B cell (primary cell): ENCODE measurements at places on chromosomes 11 and 22. TPM values are rescaled to one million over a fixed set of nuclear protein-coding genes. Genes with fewer than 3 reads are reported as not detected.
A peak's percentile ranks its signal among the peaks of the same experiment; 100 is the strongest.

DNA sequence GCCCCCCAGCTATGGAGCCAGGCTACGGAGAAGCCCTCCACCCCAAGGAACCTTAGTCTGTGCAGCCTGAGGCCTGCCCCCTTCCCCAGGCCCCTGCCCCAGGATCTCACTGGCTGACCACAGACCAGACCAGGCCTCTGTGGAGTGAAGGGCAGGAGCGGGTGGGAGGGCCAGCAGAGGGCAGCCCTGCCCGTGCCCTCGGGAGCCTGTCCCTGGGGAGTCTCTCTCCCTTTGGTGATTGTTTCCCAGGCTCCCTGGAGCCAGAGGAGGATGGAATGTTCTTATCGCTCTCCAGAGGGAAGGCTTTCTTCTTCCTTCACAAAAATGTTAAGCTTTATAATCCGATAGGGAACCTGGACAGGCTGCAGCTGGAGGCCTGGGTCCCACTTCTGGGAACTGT, 455.3 kb downstream of the SOX6 start:
- DNase-seq = no peak

DNA sequence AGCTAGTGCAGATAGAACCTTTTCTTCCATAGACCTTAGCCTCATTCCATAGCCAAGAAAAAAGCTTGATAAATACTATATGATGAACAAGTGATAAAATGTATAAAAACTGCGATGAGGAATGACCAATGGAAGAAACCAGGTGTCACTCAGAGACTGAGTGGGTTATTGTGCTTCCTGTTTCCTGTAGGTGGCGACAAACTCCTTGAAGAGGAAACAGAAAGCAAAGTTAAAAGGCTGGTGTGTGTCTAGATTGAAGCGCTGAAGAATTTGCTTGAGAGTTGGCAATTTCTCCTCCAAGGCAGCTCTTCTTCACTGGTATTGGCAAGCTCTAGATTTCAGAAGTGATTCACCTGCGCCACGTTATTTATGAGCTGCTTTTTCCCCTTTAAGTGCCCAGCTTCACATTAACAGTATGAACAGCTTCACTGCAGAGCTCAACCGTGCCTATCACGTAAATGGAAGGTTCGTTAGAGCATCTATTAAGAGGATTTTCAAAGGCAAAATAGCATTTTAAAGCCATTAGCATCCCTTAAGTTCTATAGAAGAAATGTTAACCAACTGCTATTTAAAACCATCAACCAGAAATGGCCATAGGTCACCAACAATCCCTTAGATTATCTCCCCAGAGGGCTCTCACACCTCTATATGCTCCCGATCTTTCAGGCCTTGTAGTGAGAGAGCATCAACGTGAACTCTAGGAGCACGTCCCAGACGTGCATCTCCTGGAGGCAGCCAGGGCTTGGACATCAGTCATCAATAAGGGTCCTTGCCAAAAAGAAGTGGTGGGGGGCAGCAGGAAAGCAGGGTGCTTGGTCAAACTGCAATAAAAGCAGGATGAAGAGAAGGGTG, 179.4 kb downstream of the CADM1 start:
- DNase-seq = peak; percentile 41

GRCh38 chr11:77800449-77800848, 20.1 kb downstream of the RSF1 start:
- DNase-seq = no peak

DNA sequence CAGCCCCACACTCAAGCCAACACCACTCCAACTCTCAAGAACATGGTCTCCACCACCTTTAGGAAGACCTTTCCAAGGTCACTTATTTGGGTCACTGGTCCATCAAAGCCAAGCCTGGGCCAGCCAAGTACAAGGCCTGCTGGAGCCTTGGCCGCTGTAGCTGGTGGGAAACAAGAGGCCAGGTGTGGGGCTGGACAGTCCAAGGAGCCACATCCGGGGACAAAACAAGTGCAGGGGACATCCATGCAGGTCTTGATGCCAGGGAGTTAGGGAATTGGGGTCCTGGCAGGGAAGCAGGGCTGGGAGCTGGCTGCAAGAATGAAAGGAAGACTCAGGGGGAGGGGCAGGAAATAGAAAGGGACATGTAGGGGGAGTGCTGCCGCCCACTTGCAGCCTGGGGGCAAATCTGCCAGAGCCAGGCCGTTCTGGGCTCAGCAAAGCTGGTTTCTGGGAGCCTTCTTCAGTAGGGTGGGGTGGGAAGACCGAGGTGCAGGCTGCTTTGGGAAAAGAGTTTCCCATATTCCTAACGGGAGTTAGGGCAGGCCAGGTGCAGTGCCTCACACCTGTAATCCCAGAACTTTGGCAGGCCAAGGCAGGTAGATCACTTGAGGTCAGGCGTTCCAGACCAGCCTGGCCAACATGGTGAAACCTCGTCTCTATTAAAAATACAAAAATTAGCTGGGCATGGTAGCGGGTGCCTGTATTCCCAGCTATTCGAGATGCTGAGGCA, 69.5 kb upstream of the ATXN10 start:
- no peak for DNase-seq

Gene ASCL2
- total RNA-seq = 2.0 and 2.2 TPM in 2 replicates
